ENCODE measurements at places on chromosomes 2 and 18.
A peak's percentile ranks its signal among the peaks of the same experiment; 100 is the strongest.

GRCh38 chr2:180002198-180002770 lies 4.8 kb downstream of the CWC22 start:
- no peak for ATAC-seq

- no peak for ATAC-seq
Observed at GRCh38 chr2:177640423-177640822, 247.8 kb downstream of the AGPS start.

GRCh38 chr2:197852108-197852507 lies 47.7 kb downstream of the PLCL1 start:
- no peak for ATAC-seq

- ATAC-seq: no peak
Observed at GRCh38 chr2:132659331-132659730, 10.7 kb downstream of the LYPD1 start.

GRCh38 chr18:35714539-35714938 lies 133.0 kb downstream of the GALNT1 start:
- no peak for ATAC-seq

- ATAC-seq: no peak
Observed at GRCh38 chr2:181395851-181396250, 61.3 kb upstream of the ITGA4 start.

GRCh38 chr18:39591649-39592048 lies 2026.1 kb upstream of the CELF4 start:
- no peak for ATAC-seq

DNA sequence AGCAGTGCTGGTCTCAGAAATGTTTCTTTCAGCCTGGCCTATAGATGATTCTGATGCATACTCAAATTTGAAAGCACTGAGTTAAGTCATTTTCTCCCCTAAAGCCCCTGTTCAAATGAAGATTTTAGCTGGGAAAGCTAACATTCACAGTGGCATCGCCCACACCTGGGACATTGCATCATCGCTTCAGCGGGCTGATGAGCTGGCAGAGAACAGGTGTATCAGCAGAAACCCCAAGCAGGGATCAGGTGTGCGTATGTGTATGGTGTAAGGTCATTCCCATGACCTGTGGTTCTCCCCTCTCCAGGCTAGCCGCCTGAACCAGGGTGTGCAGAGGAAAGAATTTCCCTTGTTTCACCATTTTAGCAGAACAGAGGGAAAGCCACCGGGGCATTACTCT lies 56.3 kb downstream of the EPAS1 start:
- peak; percentile 72 for ATAC-seq

- ATAC-seq: no peak
Observed at GRCh38 chr2:191565120-191565519, 112.8 kb upstream of the NABP1 start.

DNA sequence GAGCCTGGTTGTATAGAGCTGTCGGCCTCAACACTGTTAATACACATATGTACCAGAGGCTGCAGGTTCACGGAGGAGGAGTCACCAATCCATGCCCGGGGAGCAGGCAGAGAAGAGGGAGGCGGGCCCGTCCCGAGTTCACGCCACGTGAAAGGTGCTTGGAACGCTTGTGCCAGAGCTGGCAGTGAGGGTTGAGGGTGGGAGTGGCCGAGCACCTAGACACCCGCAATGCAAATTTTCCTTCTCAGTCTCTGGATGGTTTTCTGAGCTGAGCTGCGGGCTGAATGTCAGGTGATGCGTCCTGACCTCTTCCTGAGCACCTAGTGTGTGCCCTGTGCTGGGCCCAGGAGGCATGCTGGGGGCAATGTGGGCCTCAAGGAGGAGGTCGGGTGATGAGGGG lies 52.2 kb downstream of the ODC1 start:
- ATAC-seq: no peak

DNA sequence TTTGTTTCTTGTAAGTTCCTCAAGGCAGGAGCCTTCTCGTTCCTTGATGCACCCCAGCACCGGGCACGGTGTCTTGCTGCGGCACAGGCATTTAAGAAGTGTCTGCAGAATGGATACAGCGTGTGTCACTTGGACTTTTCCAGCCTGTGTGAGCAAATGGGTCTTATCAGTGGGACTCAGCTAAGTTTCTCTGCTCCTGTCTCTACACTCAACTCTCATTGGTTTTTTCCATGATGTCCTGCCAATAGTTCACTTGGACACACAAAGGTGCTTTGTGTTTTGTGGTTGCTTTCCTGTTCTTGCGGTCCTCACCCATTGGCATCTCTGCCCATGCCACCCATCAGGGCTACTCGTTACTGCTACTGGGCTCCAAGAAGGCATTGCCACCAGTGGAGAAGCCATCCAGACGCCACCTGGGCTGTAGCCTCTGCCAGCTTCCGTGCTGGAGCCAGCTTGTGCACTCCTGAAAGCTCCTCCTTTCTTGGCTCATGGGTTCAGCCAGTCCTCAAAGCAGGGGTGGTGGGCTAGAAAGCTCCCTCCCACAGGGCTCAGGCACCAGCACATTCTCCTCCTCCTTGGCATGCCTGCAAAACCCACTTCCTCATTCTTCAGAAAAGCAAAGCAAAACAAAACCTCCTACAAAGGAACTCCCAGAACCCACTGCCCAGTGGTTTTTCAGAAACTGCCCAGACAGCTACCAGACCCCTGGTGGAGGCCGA lies 41.4 kb downstream of the IL1R2 start:
- ATAC-seq: peak; percentile 69

DNA sequence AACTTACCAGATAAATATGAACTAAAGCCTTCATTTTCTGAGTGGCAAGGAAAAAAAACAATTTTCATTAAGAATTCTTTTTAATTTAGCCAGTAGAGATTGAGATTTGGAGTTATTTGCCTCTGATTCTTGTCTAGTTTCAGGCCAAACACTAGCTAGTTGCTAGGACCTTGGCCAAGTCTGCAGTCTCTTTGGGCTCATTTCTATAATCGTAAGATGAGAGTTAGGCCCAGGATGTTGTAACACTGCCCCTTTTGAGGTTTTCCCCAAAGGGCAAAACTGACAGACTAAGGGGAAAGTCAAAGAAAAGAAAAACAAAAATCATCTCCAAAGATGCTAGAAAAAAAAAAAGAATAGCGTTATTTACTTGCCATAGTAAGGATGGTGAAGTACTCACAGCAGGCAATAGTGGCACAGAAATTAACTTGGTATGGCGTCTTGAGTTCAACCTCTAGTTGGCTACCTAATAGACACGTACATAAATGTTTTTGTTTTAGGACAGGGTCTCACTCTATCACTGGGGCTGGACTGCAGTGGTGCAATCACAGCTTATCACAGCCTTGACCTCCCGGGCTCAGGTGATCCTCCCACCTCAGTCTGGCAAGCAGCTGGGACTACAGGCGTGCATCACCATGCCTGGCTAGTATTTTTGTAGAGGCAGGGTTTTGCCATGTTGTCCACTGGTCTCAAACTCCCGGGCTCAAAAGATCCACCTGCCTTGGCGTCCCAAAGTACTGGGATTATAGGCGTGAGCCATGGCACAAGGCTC lies 23.0 kb upstream of the ADAM17 start:
- ATAC-seq: peak; percentile 10

DNA sequence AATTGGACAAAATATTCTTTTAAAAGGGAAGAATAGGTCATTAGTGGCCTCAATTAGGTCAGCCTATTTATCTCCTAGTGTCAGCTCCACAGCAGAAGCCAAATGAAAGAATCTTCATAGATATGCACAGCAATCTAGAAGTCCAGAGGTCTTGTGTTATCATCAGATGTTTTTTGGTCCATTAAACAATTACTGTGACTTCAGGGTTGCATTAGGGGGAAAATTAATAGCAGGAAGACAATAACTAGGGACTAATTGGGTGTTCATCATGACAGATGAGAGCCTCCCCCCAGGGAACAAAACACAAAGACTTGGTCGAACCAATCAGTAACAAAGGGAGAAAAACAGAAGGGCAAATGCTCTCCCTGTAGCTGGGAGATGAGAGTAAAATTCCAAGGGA lies 264.7 kb downstream of the PTH2R start:
- ATAC-seq: no peak

DNA sequence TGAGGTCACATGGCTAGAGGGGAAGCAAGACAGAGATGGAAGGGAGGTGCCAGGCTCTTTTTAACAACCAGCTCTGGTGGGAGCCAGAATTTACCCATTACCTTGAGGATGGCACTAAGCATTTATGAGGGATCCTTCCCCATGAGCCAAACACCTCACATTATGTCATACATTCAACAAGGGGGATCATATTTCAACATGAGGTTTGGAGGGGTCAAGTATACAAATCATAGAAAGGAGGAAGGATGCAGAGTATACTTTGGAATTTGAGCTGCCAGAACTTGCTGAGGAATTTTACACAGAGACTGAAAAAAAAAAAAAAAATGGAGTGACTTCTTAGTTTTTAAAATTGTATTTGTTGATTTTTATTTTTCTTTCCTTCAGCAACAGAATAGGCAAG lies 891.4 kb downstream of the CCDC85A start:
- ATAC-seq: no peak

DNA sequence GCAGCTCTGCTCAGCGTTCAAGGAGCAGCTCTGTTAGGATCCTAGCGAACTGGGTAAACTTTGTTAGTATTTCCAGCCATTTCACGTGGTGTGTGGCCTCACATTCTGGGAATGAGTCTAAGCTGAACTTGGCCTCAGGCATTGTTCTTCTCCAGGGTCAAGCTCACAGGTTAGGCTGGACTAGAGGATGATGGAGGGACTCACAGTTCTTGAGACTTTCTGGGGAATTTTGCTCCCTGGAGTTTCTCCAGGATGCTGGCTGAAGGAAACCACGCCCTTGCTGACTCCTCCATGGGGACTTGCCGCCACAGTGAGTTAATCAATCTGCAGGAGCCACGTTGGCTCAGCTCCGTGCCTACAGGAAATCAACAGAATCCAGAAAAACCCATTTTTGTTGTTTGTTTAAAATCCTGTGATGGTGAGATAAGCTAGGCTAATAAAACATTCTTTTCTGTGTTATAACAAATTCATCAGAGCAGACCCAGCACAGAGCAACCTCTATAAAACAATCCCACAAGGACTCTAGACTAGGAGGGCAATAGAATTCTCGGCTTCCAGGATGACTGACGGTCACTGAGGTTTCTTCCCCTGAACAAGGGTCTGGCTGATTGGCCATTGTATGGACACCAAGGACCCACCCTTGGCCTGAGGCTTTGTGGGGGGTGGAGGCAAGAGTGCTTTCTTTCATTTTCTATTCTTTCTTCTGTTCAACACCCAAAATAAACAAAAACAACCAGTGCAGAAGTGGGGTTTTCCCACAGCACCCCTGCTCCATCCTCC lies 12.6 kb downstream of the CNDP1 start:
- peak; percentile 16 for ATAC-seq

DNA sequence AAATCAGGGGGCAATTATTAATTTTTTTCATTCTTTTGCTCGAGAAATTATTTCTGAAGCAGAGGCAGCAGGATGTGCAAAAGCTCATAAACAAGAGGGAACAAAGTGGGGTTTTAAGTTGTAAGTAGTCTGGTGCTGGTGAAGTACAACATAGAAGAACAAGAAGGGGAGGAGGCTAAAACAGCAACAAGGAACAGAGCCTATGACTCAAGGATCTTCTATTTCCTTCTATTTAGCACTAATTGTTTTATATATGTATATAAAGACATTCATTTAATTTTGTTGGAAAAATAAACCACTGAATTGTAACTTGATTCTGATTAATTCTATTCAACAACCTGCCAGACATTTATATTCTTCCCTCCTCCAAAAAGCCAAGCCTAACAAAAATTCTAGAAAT lies 35.0 kb downstream of the YES1 start:
- no peak for ATAC-seq

DNA sequence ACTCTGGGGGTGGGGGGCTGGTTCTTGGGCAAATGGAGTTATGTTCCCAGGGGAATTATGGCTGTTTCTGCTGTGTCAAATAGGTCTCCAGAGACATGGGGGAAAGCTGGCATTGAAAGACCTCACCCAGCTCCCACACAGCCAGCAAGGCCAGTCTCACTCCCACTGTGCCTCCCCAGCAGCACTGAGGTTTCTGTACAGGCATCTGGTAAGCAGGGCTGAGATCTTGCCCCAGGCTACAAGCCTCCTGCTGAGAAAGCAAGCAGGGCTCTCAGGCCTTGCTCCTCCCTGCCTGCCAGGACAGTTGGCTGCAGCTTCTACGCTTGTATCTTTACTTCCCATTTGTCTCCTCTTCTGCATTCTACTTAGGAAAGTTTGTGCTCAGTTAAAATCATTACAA lies 50.5 kb upstream of the FHOD3 start:
- ATAC-seq: no peak

DNA sequence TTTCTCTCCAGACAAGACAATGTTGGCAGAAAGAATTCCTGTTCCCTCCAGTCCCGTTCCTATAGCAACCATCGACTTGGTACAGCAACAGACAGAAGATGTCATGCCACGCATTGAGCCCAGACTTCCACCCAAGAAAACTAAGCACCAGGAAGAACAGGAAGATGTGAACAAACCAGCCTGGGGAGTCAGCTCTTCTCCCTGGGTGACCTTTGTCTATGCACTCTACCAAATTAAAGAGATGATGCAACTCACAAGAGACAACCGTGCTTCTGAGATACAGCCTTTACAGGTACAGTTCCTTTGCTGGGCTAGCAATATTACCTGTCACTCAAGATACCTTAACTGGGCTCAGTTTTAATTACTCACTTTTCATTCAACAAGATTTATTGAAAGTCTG lies 37.1 kb downstream of the NEMP2 start:
- ATAC-seq: peak; percentile 99

GRCh38 chr2:152099367-152100050 lies 665 bp upstream of the CACNB4 start:
- ATAC-seq: peak; percentile 19

GRCh38 chr2:148110184-148110583 lies 89.3 kb downstream of the MBD5 start:
- ATAC-seq: no peak

DNA sequence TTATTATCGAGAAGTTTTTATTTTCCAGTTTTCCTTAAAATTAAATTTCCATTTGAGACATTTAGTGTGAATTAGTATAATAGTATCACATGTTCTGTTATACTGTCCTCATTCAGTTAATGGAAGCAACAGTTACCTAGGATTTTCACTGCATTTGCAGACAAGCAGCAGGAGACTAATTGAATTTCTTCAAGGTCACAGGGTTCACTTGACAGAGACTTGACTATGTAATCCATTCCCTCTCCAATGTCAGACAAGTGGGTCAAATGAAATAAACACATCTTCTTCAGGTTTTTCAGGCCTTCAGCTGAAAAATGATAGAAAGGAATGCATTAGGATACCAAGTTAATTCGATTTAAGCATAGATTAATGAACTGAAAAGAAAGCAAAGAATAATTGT lies 26.7 kb downstream of the NLRC4 start:
- no peak for ATAC-seq

GRCh38 chr18:62209046-62209445 lies 22.0 kb downstream of the RELCH start:
- no peak for ATAC-seq

GRCh38 chr2:51535763-51536162 lies 503.8 kb upstream of the NRXN1 start:
- ATAC-seq: no peak

GRCh38 chr2:235063471-235063961 lies 111.7 kb downstream of the SH3BP4 start:
- no peak for ATAC-seq
